A549 treated with dexamethasone at 1 μM for 4 hours (cell line): ENCODE measurements at places on chromosomes 3 and 15. TPM values are rescaled to one million over a fixed set of nuclear protein-coding genes. Genes with fewer than 3 reads are reported as not detected.

ADPGK gene
- total RNA-seq, result 67.1 to 73.7 TPM (median 71.4 TPM) in 5 replicates

HTD2 gene
- total RNA-seq, result 6.4 to 7.4 TPM (median 6.9 TPM) in 5 replicates

TGM4 gene
- total RNA-seq, result 0.25 to 0.39 TPM (median 0.27 TPM) in 5 replicates

GABRR3 gene
- total RNA-seq, result not detected in 5 replicates

VIPR1 gene
- total RNA-seq, result 1.2 to 2.3 TPM (median 1.7 TPM) in 5 replicates
